ENCODE measurements at places on chromosomes 16 and 17.
A peak's percentile ranks its signal among the peaks of the same experiment; 100 is the strongest.

GRCh38 chr16:1631931-1632637 lies 19.9 kb downstream of the CRAMP1 start:
- DNase-seq: no peak

DNA sequence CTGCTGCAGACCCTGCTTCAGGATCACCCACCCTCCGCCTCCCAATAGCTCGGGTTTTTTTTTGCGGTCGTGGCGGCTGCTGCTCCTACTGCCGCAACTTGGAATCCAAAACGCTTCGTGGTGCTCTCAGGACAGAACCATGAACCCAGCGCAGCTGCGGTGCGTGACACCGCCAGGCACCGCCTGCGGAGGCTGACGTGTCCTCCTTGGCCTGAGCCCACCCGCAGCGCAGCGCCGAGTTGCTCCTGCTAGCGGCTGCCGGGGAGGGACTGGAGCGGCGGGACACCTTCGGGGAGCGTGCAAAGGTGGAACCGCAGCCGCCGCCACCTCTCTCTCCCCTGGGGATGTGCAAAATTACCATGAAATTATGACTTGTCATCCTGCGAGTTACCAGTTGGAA lies 1893.0 kb downstream of the TP53TG3F start:
- DNase-seq: no peak

DNA sequence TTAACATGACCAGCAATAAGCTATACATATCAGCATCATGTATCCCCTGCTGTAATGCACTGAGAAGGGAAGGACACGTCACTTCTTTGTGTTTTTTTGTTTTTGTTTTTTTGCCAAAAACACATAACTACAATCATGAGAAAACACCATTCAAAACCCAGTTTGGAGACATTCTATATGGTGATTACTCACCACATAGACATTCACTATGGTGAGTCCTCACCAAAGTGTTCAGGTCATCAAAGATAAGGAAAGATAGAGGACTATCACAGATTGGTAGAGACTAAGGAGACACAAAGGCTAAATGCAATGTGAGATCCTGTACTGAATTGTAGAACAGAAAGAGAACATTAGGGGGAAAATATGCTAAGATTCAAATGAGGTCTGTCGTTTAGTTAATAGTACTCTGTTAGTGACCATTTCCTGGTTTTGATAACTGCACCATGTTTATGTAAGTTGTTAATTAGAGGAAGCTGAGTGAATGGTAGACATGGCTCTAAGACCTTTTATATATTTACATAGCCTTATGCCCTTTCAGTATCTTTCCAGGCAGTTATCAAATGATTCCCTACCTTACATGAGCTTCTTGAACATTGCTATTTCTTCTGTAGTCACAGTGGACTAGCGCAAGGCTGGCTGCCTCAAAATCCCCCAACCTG lies 46.6 kb downstream of the PIK3R5 start:
- peak; percentile 11 for DNase-seq

- no peak for DNase-seq
Observed at GRCh38 chr17:34024386-34024785, 230.7 kb upstream of the CCL2 start.

GRCh38 chr17:81402981-81403467 lies 7.8 kb downstream of the BAHCC1 start:
- no peak for DNase-seq

DNA sequence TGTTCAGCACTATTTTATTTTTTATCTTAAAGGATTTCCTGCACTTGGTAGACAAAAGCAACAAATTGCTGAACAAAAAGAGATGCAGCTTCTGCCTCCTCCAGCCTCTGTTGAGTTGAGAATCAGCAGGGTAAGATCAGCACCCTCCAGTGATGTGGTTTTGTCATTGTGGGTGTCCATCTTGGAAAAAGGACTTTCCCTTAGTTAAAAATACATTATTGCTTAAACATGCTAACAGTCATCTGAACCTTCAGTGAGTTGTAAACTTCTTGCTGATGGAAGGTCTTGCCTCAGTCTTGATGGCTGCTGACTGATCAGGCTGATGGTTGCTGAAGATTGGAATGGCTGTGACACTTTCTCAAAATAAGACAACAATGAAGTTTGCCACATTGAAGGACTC lies 101.2 kb downstream of the PHKB start:
- no peak for DNase-seq

DNA sequence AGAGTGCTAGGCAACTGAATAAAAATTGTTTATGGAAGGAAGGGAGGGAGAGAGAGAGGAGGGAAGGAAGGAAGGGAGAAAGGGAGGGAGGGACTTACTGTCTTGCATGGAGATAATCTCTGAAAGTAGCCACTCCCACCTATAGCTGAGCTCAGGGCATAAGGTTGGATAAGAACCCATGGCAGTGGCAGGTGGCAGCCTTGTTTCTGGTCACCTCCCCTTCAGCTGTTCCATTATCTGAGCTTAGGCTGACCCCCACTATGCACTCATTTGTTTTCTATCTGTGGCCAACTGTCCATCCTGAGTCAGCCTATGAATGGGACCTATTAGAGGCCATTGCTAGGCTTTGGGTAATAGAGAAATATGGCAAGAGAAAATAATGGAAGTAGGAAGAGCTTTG lies 25.3 kb upstream of the MTMR4 start:
- DNase-seq: no peak

- DNase-seq: peak; percentile 29
Observed at GRCh38 chr17:51666971-51667705, 406.8 kb downstream of the UTP18 start.

GRCh38 chr17:81578038-81578441 lies 25.9 kb upstream of the FAAP100 start:
- DNase-seq: peak; percentile 38

GRCh38 chr17:79970576-79971068 lies 65.0 kb downstream of the TBC1D16 start:
- peak; percentile 81 for DNase-seq

GRCh38 chr17:8837563-8838075 lies 29.9 kb downstream of the PIK3R6 start:
- DNase-seq: peak; percentile 2

GRCh38 chr17:4764595-4764994 lies 7.1 kb upstream of the TM4SF5 start:
- no peak for DNase-seq

DNA sequence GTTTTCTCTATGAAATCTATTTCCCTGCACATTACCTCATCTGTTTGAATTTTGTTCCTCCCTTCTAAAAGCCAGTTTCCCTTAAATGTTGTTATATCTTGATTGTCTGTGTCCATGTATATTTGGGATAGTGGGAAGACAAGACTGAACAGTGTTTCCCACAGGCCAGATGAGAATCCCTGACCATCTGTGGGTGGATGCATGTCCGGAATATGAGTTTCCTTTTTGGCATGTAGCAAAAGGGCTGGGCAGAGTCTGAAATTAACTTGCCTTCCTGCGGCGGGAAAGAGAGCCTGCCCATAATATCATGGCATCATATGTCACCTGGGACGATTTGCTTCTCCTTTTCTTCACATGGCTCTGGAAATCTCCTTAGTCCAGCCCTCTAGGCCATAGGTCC lies 385.8 kb upstream of the MAF start:
- no peak for DNase-seq

DNA sequence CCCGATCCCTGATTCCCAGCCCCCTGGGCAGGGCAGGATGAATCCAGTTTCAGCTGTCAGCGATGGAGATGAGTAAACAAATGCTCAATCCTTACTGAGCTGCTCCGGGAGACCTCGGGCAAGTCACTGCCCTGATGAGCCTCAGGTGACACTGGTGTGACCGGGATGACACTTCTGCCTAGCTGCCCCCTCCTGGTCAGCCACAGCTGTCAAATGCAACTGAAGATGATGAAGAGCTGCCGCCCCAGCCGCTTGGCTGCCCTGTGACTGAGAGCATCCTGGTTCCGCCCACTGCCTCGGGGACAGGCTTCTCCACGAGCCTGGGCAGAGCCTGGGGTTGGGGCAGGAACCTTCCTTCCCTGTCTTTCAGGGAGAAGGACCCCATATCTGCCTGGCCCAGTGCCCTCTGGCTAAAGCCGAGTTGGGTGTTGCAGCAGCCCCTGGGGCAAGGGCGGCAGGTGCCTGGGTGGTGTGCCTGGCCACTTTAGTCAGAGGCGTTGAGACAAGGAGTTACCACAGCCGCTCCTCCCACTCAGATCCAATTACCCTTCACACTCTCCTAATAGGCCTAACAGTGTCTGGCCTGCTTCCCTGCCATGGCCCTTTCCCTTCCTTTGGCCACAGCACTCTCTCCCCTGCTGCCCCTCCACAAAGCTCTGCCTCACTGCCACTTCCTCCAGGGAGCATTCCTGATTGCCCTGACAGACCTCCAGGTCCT lies 5.5 kb downstream of the CCL17 start:
- DNase-seq: no peak

GRCh38 chr16:85994492-85995490 lies 95.8 kb downstream of the IRF8 start:
- no peak for DNase-seq

GRCh38 chr17:12545877-12546513 lies 119.7 kb upstream of the MYOCD start:
- peak; percentile 67 for DNase-seq

- no peak for DNase-seq
Observed at GRCh38 chr16:28168991-28169554, 42.7 kb downstream of the XPO6 start.

- peak; percentile 49 for DNase-seq
Observed at GRCh38 chr16:25707982-25708583, 16.3 kb downstream of the HS3ST4 start.

GRCh38 chr16:80631581-80631980 lies 90.8 kb downstream of the DYNLRB2 start:
- no peak for DNase-seq

DNA sequence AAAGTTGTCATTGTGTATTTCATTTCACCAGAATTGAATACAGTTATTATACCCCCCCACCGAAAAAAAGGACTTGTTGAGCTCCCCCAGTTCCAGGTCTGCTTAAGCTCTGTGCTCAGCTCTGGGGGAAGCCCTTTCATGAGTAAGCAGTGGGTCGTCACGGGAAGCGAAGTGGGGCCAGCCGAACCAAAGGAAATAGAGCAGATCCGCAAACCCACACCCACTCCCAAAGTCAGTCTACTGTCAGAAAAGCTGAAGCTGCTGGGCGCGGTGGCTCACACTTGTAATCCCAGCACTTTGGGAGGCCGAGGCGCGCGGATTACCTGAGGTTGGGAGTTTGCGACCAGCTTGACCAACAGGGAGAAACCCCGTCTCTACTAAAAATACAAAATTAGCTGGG lies 50.1 kb downstream of the PECAM1 start:
- DNase-seq: no peak

DNA sequence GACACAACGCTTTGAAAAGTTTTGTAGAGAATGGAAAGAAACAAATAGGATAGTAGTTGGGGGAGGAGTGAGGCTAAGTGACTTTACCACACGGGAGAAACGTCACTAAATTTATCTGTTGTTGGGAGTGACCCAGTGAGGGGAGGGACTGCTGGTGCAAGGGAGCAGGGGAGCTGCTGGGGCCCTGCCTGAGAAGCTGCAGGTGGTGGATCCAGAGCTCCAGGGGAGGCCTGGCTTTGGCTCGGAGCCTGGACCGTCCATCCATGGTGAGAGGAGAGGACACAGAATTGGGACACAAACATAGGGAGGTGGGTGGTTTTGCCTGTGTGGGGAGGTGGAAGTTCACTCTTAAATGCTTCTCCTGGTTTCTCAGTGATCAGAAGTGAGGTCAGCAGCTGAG lies 107.6 kb downstream of the GOSR1 start:
- no peak for DNase-seq

GRCh38 chr16:67677712-67678111 lies 11.1 kb downstream of the C16orf86 start:
- DNase-seq: no peak

DNA sequence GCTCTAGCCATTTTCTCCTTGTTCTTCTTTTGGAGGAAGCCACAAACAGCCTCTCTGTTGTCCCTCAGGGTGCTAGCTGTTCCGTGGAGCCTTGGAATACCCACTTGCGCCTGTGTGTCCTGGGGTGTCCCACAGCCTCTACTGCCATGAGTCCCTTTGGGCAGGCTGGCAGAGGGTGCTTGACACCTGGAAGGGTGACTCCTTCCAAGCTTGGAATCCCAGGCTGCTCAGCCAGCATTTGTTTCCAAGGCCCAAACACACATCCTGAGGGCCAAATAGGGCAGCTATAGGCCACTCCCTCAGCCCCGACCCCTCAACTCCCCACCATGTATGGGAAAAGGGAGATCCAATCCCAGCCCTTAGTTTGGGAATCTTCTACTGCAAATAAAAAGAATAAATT lies 14.9 kb downstream of the ZNHIT3 start:
- no peak for DNase-seq

GRCh38 chr17:80948976-80949450 lies 42.6 kb upstream of the CHMP6 start:
- no peak for DNase-seq

GRCh38 chr17:29205047-29205446 lies 24.8 kb upstream of the MYO18A start:
- DNase-seq: no peak

- DNase-seq: no peak
Observed at GRCh38 chr16:88938777-88939244, 38.2 kb downstream of the CBFA2T3 start.

Measured in PC-3 (cell line).